Vagina (tissue), 2 donors: ENCODE measurements at places on chromosomes 7 and 10.
A peak's percentile ranks its signal among the peaks of the same experiment; 100 is the strongest.

GRCh38 chr10:73577788-73578187, 13.4 kb downstream of the USP54 start:
- peaks cover 51% of the 10 kb centered on the region for H3K4me1 ChIP-seq
- H3K27ac ChIP-seq: peak overlapping the region; percentile 79

DNA sequence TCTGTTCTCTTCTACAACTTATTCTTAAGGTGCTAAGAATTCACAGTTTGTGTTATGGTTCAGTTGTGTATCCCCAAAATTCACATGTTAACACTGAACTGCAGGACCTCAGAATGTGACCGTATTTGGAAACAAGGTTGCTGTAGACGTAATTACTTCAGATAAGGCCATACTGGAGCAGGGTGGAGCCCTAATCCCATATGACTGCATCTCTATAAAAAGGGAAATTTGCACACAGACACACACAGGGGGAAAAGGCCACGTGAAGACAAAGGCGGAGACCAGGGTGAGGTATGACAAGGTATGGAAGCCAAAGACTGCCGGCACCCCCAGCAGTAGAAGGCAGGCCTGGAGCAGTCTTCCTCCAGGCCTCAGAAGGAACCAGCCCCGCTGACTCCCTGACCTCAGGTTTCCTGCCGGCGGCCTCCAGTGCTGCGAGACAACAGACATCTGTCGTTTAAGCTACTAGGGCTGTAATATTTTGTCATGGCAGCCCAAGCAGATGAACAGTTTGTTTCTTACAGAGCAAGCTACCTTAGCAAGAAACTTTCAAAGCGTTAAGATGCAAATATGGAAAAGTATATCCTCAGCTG, 98.7 kb downstream of the PROSER2 start:
- H3K36me3 ChIP-seq: peaks cover 54% of the 10 kb centered on the region
- no peak for DNase-seq
- no peak overlapping the region for H3K27ac ChIP-seq
- no peaks in the 10 kb centered on the region for H3K4me1 ChIP-seq
- H3K4me3 ChIP-seq: no peak overlapping the region

GRCh38 chr7:55061726-55062499, 43.1 kb downstream of the EGFR start:
- H3K36me3 ChIP-seq: no peaks in the 10 kb centered on the region
- peaks cover 81% of the 10 kb centered on the region for H3K4me1 ChIP-seq
- DNase-seq: peak; percentile 67
- no peaks in the 10 kb centered on the region for H3K27me3 ChIP-seq

DNA sequence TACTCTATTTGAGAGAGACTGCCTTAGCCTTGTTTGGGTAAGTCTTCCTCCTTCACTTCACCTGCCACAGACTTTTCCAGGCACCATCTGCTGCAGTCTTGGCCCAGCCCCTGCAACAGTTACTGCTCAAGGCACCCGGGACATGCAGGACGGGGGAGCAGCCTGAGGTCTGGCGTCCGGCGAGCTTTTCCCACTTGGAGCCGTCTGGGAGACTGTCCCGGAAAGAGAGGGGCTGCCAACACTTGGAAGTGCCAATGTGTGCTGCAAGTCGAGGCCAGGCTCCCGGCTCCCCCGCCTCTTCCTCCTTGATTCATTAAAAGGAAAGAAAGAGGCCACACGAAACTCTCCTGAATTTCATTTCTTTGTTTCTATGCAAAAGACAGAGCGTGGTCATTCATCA, 13.7 kb downstream of the HTRA1 start:
- H3K4me3 ChIP-seq: peak overlapping the region; percentile 9
- peak overlapping the region; percentile 56 for H3K27ac ChIP-seq
- H3K4me1 ChIP-seq: peaks cover 38% of the 10 kb centered on the region
- H3K36me3 ChIP-seq: no peaks in the 10 kb centered on the region
- no peak for DNase-seq

DNA sequence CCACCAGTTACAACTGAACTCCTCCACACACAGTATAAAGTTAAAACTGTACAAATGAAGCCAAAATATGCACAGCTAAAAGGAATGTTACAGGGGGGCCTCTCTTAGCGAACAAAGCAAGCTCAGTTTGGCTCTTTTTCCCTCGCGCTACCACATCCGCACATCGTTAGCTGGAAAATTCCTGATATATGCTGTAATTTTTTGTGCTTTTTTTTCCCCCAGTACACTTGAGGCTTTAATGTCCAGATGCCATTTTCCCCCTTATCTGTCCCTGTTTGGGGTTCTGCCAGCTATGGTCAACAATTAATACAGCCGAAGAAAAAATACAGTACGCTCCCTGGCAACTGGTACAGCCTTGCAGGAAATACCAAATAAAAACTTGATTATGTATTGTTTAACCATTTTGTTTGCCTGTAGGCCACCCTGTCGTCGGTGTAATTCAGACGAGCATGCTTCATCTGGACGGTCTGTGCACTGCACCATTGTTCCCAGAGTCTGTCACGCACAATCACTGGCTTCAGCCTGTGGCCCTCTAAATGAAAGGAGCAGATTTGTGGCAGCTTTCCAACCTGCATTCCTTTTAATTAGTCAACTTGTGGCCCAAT, 108.1 kb upstream of the FAM133B start:
- H3K4me1 ChIP-seq: peaks cover 31% of the 10 kb centered on the region
- peak overlapping the region; percentile 60 for H3K27ac ChIP-seq
- H3K36me3 ChIP-seq: no peaks in the 10 kb centered on the region
- DNase-seq: no peak
- no peak overlapping the region for H3K4me3 ChIP-seq

DNA sequence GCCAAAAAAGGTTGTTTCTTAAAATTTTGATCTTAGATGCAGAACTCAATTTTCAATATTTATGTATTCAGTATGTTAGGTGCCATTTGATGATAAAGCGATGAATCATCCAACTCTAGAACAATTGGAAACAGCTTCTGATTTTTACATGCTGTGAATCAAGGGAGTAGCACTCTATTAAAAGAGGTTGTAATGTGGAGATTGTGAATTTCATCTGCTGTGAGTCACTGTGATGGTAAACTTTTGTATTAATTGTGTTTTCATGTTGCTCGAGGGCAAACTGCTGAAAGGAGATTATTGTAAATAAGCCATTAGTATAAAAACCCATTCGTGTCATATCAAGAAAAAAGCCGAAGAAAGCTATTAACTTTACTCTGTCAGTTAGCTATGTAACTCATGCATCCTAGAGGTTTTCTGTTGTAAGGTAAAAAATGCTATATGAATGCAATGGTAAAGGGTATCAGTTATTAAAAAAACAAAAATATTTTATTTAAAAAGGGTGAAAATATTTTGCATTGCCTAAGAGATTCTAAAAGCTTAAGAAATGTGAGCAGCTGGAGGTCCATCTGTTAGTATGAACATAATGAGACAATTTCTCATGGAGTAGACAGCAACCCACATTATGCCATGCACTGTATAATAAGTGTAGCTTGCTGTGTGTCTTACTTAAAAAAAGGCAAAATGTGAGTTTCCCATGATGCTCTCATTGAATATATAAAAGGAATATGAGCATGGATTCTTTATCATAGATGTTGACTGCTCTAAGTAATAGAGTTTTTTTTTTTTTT, 511.0 kb upstream of the PCDH15 start:
- no peaks in the 10 kb centered on the region for H3K36me3 ChIP-seq
- no peak overlapping the region for H3K4me3 ChIP-seq
- no peaks in the 10 kb centered on the region for H3K4me1 ChIP-seq
- no peaks in the 10 kb centered on the region for H3K27me3 ChIP-seq
- H3K27ac ChIP-seq: no peak overlapping the region

DNA sequence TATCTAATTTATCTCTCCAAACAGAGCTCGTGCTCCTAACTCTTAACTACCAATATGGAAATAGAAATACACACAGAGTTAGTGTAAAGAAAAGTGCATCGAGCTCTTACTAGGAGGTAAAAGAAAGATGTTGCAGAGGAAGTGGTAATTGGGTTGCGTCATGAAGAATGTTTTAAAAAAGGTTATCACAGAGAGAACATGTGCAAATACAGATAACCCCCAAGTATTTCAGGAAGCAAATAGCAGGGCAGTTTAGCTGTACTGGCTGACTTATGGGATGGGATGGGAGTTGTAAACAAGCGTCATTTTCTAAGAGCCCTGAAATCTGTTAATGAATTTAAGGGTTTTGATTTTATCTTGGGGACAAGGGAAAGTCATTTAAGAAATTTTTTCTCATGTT, 153.9 kb downstream of the AGMO start:
- no peaks in the 10 kb centered on the region for H3K36me3 ChIP-seq
- no peaks in the 10 kb centered on the region for H3K4me1 ChIP-seq
- DNase-seq: no peak
- H3K4me3 ChIP-seq: no peak overlapping the region
- H3K27ac ChIP-seq: no peak overlapping the region

DNA sequence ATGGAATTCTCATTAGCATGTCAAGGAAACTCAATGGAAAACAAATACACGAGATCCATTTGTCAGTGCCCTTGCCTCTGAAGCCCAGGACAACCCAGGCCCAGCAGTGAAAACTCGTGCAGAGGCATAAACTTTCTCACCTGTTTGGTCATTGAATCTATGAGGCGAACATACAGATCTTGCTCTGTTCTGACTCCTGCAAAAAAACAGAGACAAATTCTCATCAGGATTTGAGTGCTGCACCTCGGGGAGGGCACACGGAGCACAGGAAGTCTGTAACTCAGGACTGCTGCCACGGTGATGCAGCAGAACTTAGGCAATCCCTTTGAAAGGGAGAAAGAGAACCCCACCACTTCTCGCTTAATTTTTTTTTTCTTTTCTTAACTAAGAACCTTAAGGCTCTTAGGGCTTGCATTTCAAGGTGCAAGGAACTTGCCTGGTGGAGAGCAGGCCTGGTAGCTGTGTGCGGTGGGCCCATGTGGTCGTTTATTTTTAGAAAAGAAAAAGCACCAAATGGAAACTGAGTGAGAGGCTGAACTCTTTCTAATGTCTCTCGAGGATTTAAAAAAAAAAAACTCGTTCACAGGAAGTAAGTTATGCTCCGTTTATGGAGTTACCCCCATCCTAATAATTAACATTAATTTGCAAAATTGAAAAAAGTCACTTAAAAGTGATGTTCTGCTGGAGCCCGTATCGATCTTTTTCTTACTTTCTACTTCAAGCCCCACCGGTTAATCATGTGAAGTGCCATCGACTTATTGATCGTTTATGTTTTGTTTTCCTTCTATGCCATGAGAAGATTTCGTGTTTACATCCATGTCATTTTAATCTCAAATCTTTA, 1.8 kb downstream of the EBF3 start:
- peaks cover 27% of the 10 kb centered on the region for H3K27me3 ChIP-seq
- H3K4me3 ChIP-seq: peak overlapping the region; percentile 76
- peaks cover 14% of the 10 kb centered on the region for H3K4me1 ChIP-seq
- peak overlapping the region; percentile 57 for H3K27ac ChIP-seq

- H3K4me3 ChIP-seq: no peak overlapping the region
- no peaks in the 10 kb centered on the region for H3K36me3 ChIP-seq
- no peak for DNase-seq
Observed at GRCh38 chr10:98259606-98260315, 8.2 kb downstream of the LOXL4 start.

DNA sequence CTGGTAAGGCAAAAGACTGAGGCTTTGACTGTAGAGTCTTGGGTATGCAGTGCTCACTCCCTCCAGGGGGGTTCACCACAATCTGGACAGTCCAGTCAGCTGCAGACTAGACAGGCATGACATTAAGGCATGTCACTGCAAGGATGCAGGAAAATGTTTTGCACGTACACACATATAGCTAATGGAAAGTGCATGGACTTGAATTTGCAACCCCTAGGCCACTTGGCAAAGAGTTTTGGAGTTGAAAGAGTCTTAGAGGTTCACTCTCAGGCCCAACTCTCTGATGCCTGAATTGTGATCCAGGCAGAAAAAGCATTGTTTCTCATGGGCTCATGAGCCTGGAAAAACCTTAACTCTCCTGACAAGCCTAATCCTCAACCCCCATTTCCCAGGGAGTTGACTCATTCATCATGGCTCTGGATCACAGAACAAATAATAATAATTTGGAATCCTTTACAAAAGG, 51.9 kb downstream of the LAMB4 start:
- DNase-seq: no peak
- H3K36me3 ChIP-seq: no peaks in the 10 kb centered on the region
- H3K4me3 ChIP-seq: no peak overlapping the region
- no peak overlapping the region for H3K27ac ChIP-seq
- no peaks in the 10 kb centered on the region for H3K27me3 ChIP-seq

DNA sequence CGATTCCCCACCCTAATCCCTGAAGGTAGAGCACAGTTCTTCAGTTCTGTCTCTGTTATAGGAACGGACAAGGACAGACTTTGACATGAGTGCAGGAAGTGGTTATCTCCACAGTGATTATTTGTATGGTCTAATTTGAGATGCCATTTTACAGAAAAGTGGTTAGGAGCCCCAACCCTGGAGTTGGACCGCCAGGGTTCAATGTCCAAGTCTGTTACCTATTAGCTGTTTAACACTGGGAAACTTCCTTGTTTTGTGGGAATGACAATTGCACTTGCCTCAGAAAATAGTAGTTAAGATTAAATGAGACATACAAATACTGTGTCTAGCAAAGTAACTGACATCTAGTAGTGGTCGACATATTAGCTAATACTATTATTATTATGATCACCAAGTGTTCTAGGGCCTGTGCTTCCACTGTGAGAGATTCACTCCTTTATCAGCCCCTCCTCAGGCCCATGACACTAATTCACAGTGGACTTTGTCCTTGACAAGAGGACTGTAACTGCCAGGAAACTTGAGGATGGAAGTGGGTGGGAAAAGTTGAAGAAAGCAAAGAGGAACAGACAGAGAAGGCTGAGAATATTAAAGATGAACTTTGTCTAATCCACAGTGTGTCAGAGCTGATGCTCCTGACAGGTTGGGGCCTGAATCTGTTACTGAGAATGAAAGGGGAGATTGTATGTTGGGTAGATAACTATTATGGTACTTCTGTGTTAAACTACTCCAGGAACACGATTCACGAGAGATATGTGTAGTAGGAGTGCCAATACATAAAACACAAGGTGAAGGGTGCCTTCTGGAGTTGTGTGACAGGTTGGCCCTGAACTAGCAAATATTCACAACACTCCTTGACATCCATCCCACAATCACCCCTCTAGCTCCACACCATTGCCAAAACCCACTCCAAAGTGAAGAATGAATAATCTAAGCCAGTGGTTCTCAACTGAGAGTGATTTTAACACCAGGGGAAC, 66.4 kb downstream of the TAC1 start:
- H3K27me3 ChIP-seq: no peaks in the 10 kb centered on the region
- H3K4me3 ChIP-seq: no peak overlapping the region
- no peaks in the 10 kb centered on the region for H3K4me1 ChIP-seq
- no peak for DNase-seq
- H3K27ac ChIP-seq: no peak overlapping the region

DNA sequence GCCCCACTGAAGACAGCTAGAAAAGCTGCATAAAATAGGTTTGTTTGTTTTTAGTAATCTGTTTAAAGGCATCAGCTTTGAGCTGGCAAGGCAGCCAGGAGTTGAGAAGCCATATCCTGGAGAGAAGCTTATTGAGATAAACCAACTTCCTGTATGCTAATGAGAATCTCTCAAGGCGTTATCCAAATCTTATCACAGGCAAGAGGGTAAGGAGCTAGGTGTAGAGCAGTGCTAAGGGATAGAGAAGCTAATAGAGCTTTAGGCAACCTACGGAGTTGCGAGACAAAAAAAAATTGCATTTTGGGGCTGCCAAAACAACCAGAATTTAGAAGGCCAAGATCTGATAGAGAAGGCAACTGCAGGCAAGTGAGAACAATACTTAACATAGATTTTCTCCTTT, 641.6 kb downstream of the SH2D4B start:
- no peak overlapping the region for H3K4me3 ChIP-seq
- no peaks in the 10 kb centered on the region for H3K4me1 ChIP-seq
- no peak overlapping the region for H3K27ac ChIP-seq
- no peaks in the 10 kb centered on the region for H3K27me3 ChIP-seq
